ENCODE measurements at places on chromosomes 11 and 22.
A peak's percentile ranks its signal among the peaks of the same experiment; 100 is the strongest.

GRCh38 chr11:61516675-61517572 is 8.4 kb downstream of the LRRC10B start:
- peak; percentile 74 for DNase-seq

DNA sequence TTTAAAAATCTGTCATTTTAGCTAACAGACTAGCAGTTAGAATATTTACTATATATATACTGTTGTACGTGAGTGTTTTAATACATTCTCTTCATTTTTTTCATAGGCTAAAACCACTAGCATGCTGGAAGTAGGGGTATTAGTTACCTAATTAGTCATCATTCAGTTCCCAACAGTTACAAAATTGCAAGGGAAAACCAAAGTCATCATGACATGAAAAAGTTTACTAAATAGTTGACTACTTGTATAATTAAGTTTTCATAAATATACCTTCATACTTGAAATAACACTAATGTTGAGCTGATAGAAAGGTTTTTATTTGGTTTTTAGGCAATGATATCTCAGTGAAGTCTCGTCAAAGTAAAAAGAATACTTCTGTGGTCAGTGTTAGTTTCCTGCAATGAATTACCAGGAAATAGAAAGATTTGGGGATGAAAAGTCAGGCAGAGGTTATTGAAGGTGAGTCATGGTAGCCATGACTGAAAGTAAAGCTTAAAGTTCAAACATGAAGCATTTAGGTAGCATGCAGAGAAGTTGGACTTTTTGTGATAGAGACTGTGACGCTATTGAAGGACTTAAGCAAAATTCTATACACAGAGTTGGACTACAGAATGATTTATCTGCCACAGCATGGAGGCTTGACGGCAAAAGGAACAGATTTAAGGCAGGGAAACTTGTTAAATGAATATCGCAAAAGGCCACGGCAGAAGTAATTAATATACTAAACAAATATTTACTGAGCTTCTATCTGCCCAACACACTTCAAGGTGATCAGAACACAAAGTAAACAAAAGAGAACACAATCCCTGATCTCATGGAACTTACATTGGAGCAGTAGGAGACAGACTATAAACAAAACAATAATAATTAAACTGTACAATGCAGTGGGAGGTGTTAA is 828.1 kb upstream of the FAT3 start:
- DNase-seq, result no peak

- DNase-seq, result no peak
These were observed 90.3 kb downstream of the KCNQ1 start for GRCh38 chr11:2534957-2535672.

DNA sequence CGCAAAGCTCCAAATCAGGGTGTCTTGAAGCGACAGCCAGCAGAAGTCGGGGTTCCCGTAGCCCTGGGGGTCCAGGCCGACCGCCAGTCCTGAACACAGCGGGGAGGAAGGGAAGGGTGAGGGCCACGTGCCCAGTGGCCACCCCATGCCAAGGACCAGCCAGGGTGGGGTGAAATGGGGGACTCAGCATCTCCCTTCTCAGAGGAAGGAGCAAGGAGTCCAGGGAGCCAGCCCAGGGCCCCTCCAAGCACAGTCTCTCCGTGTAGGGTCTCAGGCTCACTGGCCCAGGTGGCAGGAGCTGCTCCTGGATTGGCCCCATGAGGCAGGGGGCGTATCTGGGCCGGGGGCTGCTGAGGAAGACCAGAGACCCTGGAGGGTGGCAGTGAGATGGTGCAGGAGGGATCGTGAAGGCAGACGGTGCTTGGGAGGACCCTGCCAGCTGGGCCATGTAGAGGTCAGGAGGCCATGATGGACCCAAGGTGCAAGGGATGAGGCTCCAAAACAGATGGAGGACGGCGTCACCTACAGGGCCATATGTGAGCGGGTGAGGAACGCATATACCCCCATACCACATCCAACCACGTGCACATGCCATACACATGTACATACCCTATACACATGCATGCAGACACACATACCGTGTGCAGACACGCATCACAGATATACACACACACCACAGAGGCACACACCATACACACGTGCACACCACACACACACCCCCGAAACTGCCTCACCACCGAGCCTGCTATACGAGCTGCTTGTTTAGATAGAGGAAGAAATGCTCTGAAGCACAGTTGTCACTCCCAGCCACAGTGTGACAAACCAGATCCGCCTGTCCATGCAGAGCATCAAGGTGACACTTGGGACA is 34.4 kb downstream of the TRMU start:
- no peak for DNase-seq

DNA sequence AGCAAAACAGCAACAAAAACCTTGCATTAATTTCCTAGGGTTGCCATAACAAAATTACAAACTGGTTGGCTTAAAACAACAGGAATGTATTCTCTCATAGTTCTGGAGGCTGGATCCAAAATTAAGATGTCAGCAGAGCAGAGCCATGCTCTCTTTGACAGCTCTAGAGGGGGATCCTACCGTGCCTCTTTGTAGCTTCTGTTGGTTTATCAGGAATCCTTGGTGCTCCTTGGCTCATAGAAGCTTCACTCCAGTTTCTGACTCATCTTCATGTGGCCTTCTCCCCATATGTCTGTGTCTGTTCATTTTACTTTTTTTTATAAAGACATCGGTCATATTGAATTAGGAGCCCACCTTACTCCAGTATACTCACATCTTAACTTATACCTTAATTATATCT is 90.5 kb upstream of the POU2AF2 start:
- DNase-seq, result no peak

DNA sequence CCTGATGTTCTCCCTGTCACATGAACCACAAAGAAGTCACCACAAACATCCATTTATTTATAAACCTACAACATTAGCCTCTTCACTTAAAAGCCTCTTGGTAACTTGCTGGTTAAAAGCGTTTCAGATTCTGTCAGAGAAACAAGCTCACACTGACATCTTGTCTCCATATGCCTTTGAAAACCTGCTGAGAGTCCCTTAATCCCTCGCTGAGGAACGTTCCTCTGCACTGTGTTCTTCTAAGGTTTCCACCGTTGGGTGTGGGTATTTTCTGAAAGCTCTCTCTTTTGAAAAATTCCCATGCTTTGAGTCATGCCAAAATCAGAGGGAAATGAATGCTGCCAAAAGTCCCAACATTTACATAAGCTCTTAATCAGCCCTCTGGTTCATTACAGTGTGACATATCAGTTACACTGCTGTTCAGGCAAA is 149.8 kb downstream of the CCDC34 start:
- no peak for DNase-seq

- DNase-seq, result no peak
These were observed 36.9 kb upstream of the PRR5 start for GRCh38 chr22:44665115-44665514.

DNA sequence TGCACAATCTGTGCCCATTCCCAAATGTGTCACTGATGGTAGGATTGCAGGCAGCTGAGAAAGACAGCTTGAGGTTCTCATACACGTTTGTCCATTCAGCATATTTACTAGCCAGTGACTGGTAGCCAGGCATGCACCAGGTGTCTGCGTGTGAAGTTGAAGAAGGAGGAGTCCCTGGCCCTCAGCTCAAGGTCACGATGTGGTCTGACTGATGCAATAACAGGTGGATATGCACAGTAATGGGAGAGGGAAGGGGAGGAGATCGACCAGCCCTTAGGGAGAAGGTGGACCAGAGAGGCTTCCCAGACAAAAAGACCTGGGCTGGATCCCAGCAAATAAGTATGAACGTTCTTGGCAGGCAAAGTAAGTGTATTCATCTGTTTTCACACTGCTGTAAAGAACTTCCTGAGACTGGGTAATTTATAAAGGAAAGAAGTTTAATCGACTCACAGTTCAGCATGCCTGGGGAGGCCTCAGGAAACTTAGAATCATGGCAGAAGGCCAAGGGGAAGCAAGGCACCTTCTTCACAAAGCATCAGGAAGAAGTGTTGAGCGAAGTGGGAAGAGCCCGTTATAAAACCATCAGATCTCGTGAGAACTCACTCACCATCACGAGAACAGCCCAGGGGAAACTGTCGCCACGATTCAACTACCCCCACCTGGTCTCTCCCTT is 96.0 kb downstream of the MN1 start:
- DNase-seq, result no peak

DNA sequence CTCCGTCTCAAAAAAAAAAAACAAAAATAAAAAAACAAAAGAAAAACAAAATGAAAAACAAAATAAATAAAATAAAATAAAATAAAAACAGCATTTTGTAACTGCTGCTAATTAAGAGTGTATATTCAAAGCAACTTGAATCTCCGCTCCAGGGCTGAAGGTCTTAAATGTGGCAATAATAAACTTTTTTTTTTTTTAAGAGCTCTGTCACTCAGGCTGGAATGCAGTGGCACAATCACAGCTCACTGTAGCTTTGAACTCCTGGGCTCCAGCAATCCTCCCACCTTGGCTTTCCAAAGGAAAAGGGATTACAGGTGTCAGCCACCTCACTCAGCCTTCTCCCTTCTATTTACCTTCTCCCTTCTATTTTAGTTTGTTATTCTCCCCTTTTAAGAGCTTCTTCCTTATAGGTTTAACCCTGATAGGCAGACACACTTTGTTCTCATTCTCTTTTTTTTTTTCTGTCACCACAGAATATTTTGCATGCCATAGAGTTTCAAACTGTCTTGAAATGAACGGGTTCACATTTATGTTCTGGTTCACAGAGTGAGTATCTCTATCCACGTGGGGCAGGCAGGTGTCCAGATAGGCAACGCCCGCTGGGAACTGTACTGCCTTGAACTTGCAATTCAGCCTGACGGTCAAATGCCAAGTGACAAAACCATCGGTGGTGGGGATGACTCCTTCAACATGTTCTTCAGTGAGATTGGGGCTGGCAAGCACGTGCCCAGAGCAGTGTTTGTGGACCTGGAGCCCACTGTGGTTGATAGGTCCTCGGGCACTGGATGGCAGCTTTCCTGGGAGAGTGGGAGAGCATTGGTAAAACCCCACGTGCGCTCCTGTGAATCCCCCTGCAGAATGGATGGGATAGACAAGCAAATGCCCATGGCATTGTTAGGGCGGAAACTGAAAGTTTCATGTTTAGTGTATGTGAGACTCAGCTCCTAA is 19.4 kb downstream of the LRRC74B start:
- no peak for DNase-seq

GRCh38 chr11:32255841-32256240 is 165.0 kb downstream of the RCN1 start:
- no peak for DNase-seq

DNA sequence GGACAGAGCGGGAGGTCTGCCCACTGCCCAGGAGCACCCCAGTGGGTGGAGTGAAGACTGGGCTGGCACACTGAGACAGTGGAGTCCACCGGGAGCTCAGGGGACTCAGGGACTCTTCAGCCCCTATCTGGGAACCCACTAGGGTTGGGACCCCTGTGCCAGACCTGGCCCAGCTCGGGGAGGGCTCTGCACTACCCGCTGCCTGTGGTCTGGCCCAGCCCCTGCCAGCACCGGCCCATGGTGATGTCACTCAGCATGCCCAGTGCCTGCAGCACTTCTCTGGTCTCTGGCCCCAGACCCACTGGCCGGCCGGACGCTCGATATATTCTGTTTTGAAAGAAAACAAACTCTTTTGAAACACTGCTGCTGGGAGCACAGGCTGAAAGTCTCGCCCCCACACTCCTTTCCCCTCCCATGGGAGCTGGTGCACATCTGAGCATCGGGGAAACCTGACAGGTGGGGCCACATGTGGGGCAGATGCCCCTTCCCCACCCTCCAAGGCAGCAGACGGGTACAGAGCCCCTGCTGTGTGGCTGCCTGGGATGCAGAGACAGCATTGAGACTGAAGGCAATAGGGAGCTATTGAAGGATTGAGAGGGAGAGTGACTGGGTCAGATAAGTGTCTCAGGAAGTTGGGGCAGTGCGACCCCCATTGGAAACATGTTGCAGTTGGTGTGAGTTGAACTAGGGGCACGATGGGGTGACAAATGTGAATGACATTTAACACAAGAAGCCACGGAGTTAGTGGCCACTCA is 62.9 kb downstream of the MYEOV start:
- DNase-seq, result no peak

GRCh38 chr22:30224161-30224857 is 22.2 kb downstream of the LIF start:
- no peak for DNase-seq

DNA sequence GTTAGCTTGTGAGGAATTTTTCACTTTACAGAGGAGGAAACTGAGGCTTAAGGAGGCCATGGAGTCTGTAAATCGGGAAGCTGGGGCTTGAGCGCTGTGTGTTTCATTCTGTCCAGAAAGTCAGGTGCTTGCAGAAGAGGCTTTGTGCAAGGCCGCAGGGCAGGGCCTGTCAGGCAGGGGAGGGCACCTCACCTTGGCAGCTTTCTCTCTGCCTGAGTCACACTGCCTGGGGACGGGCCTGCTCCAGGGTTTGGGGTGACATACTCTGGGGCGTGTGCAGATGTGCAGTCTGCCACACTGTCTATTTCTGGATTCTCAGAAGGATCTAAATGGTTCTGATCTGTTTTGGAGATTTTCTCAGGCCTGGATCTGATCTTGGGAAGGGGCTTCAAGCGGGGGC is 8.4 kb downstream of the INCENP start:
- no peak for DNase-seq

DNA sequence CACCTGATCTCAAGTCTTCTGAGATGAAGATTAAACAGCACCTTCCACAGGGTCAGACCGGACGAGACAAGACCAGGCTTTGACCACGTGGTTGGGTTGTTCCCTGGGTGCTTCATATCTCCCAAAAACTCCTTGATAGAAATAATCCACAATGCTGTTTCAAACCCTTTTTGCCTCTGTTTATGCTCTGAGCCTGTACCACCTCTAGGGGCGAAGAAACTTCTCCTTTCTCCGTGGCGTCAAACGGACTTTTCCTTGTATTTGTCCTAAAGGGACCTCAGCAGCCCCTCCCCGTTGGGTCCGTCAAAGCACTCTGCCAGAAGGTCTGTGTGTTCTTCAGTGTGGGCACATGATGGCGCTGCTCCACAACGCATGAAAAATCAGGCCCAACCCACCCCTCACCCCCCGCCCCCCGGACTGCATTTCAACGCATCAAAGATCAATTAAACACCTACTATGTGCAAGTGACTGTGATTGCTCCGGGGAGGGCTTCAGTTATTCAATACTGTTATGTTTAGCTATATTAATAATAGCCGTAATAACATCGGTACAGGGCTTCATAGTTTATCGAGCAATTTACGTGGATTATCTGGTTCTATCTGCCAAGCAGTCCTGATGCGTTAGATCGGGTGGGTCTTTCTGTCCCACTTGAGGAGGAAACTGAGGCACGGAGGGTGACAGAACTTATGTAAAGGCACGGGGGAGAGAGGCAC is 17.3 kb upstream of the EIF3D start:
- peak; percentile 23 for DNase-seq

- no peak for DNase-seq
These were observed 85.5 kb downstream of the MORC2 start for GRCh38 chr22:30882974-30883533.

- no peak for DNase-seq
These were observed 22.4 kb upstream of the LRRC10B start for GRCh38 chr11:61486011-61486620.

- peak; percentile 19 for DNase-seq
These were observed 1.5 kb downstream of the MAP6 start for GRCh38 chr11:75667255-75667830.

DNA sequence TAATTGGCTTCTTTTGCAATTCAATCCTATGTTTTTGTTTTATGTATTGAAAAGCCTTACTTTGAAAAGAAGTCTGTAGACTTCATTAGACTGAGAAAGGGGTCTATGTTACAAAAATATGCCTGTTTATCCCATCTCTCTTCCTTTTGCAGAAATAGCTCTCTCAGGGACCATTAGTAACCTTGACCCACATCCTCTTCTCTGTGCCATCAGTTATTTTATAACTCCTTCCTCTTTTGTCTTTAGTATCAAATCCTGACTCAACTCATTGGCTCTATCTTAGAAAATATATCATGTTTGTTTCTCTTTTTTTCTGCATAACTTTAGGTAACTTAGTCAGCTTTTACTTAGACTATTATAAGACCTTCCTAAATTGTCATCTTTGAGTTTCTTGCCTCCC is 20.3 kb downstream of the ZC3H12C start:
- no peak for DNase-seq

Measured in activated T-cell treated with anti-CD3 and anti-CD28 coated beads, Interleukin-2, amount 50 U/mL, for 1 hour (primary cell).